ENCODE measurements at places on chromosomes 5 and 9.

GRCh38 chr9:13778631-13779030, 499.1 kb upstream of the MPDZ start:
- DNase-seq, result no peak

DNA sequence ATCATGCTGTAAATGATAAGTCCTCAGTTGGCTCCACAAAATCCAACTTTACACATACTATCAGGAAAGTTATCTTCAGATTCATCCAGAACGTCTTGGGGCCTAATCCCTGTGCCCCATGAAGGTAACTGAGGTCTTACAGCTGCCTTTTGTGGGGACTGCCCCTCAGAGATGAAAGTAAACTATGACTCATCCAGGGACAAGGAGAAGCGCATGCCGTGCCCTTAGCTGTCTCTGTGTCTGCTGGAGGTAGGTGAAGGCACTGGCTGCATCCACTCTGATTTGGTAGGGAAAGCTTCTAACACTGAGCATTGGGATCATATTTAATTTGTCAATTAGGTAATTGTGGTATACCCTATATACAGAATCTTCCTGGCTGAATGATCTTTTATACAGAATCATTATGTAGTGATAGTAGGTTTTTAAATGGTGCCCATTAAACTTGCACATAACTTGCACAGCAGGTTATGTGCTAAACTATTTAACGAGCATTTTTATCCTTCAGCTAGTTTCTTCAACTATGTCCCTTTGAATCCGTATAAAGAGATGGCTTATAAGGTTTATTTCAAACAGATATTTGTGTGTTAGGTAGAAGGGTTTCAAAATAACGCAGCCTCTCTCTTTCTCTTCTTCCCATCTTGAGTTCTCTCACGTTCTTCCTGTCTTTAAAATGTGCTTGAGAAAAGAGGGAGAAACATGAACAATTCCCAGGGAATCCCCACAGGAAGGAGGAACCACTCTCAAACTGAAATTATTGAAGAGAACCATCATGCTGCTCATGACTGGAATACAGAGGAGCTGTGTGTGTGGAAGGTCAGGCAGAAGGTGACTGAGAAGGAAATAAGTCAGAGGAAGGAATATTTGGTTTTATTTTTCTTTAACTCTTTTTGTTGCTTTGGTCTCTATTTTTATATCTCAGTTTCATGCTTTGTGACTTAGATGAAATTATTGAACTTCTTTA, 250.9 kb downstream of the CD180 start:
- DNase-seq, result no peak

GRCh38 chr5:174148721-174149120, 103.2 kb downstream of the NSG2 start:
- DNase-seq, result no peak

- no peak for DNase-seq
These were observed 667.2 kb downstream of the TLE1 start for GRCh38 chr9:81022177-81022576.

DNA sequence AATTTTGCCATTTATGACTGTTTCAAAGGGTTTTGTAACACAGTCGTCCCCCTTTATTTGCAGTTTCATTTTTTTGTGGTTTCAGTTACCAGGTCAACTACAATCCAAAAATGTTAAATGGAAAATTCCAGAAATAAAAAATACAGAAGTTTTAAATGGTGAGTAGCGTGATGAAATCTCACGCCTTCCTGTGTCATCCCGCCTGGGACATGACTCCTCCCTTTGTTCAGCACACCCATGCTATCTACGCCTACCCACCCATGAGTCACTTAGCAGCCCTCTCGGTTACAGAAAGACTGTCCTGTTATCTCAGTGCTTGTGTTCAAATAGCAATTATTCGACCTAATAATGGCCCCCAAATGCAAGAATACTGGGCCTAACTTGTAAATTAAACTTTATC, 765.3 kb upstream of the ADAMTS16 start:
- DNase-seq, result no peak

DNA sequence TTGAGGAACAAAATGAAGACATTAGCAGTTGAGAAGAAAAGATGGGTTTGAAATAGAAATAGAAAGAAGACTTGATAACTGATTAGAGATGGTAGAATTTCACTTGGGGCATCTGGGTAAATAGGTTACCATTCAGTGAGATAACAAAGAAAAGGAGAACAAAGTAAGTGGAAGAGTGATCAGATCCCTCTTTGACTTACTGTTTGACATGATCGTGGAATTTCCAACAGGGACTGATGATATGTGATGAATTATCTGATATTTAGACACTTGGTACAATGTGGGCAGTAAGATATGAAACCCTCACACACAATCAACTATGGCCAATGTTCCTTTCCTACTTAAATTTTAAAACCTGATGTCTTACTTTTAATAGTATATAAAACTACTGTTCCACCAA, 70.1 kb upstream of the STARD4 start:
- DNase-seq, result no peak

DNA sequence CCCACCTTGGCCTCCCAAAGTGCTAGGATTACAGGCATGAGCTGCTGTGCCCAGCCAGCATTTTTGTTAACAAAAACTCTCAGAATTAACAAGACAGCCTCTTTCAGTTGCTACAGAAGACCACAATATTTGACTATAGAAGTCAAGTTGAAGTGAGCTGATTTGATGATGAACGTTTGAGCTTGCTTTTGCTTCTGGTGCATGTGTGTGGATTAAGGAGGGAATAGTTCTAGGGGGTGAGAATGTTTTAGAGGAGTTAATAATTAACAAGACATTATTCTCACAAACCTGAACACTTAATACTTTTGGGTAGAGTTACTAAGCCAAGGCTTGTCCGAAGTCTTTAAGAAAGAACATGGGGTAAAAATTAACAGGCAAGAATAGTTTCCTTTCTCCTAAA, 191.6 kb downstream of the TENT4A start:
- DNase-seq, result no peak

DNA sequence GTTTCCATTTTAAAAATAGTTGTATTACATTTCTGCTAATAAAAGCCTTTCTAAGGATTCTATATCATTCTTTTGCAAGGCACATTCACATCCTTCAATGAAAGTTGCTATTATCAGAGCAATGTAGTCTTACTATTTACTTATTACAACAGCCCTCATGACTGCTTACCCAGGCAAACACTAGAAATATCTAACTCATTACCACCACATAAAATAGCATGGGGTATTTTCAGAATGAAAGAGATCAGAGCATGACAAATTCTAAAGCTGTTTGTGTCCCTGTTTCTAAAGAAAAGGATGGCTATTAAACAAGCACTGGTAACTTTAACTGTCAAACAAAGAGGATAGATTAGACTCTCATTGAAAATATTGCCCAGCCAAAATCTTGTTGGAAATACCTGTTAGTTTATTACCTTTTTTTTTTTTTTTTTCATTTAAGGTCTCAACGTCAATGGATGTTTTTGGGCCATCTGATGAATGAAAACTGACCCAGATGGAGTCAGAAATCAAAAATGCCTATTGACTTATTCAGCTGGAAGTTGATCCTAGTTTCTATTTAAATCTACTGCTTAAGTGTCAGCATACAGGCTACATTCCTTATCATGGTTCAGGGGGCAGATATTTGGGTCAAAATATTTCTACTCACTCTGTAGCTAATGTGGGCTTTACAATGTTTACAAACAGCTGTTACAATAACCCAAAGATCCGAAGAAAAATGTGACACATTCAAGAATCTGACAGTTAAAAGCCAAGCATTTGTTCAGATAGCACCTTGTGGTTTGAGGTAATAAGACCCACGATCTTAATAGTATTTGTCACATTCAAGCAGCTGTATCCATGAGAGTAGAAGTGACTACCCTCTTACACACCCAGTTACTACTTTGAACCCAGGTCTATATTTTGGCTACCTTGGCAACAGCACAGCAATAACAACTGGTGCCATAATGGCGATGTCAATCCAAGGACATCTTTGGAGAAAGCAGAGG, 554.8 kb upstream of the MEF2C start:
- DNase-seq, result no peak

Data from amniotic stem cell (primary cell).